Stimulated activated naive CD8-positive, alpha-beta T cell treated with anti-CD3 and anti-CD28 coated beads, Interleukin-15, Interleukin-2, amounts not matched to agents 100 U/mL and 50 U/mL, for 24 hours (primary cell): ENCODE measurements at places on chromosomes 1 and 21.

DNA sequence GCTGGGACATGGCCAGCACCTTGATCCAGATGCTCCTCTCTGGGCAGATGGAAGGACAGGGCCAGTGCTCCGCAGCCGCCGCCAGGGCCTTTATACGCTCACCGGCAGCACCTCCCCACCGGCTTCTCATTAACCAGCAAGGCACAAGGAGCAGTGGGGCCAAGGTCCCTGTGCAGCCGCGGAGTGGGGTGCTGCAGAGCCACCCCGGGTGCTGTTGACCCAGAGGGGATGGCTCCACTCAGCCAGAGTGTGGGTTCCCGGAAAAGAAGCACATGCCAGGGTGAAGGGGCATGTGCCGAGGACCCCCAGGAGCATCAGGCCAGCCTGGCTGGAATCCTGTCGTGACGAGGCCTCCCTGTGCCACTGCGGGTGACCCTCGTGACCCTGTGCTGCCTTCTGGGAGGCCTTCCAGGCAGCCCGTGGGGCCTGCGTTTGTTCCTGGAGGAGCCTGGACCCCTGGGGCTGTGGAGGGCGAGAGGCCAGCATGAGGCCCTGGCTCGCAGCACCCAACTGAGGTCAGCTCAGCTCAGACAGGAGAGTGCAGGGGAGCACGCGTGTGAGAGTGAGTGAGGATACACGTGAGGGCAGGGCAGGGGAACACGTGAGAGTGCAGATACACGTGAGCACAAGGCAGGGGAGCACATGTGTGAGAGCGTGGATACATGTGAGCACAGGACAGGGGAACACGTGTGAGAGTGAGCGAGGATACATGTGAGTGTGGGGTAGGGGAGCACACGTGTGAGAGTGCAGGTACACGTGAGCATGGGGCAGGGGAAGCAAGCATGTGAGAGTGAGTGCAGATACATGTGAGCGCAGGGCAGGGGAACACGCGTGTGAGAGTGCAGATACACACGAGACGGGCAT lies at the start of gene FTCD:
TSS of gene FTCD (minus strand) at position 66 of the 864 bp plus-strand sequence. CDS start at position 10, 56 bp downstream.
- peak; percentile 1 for DNase-seq

DNA sequence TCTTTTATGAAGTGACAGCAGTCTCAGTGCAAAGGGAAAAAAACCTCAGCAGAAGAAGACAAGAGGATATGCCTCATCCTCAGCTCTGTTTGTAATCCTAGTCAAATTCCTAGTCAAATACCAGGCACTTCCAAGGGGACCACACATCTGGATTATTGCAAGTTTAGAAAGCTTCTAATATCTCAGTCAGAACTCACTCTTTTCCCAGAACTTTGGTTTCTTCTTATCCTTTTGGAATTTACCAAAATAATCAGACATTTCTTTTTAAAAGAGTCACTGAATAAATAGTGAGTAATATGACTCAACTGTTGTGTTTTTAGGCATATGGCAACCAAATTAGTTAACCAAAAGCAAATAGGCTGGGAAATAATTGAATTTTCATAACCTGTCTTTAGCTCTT lies 47.8 kb downstream of the PRRX1 start:
- no peak for DNase-seq

DNA sequence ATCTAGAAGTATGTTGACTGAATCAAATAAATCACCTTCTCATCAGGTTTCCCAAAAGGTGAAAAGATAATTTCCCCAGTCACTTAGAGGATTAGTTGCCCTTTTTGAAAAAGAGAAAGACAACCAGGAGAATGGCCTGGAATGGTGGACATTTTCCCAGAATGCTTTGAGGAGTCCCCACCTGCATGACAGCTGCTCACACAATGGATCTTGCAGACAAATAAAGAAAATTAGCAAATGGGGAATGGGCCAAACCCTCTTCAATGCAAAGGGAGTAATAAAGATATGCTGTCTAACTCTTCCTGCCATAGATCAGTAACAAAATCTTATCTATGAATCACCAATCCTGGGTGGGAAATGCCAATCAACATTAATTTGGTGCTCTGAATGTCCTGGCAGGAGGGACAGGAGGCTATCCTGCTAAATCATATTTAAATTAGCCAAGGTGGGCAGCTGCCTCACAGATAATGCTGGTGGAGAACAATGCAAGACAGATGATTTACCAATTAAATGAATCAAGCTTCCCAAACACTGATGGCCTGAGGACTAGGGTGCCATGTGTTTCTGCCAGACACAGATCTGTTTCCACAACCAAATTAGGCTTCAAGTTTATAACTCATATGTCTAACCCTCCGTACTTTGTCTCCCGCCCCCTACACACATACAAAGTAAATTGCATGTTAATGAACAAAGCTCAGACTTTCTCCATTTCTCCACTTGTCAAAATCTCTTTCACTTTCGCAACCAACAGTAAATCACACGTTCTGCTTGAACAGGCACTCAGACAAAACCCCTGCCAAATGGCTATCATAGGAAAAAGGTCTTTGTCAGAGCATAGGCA lies 488.0 kb upstream of the PLXNA2 start:
- no peak for DNase-seq

GRCh38 chr1:159889821-159890252 lies 10.1 kb downstream of the CFAP45 start:
- no peak for DNase-seq

GRCh38 chr1:46020010-46020409 lies 112.4 kb downstream of the PIK3R3 start:
- no peak for DNase-seq

DNA sequence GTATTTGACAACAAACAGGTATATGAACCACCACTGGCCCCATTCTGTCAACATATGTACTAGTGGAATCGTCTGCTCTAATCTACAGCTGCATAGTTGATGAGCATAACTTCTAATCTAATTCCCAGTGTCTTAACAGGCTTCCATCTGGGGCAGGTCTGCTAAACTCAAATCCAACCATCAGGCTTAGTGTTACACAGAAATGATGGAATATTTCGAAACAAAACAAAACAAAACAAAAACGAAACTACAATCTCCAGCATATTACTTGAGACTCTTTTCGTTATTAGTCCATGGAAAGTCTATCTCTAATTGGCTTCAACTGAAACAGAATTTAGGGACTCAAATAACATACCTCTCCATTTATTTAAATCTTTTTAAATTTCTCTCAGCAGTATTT lies 37.6 kb downstream of the DIPK1A start:
- DNase-seq: no peak

DNA sequence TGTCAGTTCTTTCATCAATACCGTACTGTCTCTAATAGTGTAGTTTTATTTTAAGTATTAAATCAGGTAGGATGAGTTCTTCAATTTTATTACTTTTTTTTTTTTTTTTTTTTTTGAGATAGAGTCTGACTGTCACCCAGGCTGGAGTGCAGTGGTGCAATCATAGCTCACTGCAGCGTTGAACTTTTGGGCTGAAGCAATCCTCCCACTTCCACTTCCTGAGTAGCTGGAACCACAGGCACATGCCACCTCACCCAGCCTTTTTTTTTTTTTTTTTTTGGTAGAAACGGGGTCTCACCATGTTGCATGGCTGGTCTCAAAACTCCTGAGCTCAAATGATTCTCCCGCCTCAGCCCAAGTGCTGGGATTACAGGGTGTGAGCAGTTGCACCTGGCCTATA lies 44.3 kb downstream of the INAVA start:
- DNase-seq: no peak

DNA sequence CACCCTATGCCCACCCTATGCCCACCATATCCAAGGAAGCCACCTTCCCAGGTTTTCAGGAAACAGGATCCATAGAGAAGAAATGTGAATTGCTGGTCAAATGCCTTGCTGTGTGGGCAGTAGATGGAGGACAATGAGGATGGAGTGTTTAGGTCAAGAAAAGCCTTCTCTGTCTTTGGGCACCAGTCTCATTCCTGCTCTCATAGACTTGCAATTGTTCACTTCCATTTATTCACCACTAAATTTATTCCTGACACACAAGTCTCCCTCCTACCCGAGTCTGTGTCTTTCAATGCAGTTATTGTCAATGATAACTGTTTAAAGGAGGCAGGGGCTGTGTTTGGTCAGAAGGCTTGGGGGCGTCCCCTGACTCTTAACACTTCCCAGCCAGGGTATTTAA lies 48.0 kb upstream of the ITPKB start:
- no peak for DNase-seq

- no peak for DNase-seq
Observed at GRCh38 chr1:109134423-109134822, 20.5 kb downstream of the ELAPOR1 start.

GRCh38 chr1:219123036-219123435 lies 50.6 kb upstream of the LYPLAL1 start:
- DNase-seq: no peak

GRCh38 chr21:26958788-26959187 lies 8.1 kb downstream of the ADAMTS5 start:
- DNase-seq: no peak

DNA sequence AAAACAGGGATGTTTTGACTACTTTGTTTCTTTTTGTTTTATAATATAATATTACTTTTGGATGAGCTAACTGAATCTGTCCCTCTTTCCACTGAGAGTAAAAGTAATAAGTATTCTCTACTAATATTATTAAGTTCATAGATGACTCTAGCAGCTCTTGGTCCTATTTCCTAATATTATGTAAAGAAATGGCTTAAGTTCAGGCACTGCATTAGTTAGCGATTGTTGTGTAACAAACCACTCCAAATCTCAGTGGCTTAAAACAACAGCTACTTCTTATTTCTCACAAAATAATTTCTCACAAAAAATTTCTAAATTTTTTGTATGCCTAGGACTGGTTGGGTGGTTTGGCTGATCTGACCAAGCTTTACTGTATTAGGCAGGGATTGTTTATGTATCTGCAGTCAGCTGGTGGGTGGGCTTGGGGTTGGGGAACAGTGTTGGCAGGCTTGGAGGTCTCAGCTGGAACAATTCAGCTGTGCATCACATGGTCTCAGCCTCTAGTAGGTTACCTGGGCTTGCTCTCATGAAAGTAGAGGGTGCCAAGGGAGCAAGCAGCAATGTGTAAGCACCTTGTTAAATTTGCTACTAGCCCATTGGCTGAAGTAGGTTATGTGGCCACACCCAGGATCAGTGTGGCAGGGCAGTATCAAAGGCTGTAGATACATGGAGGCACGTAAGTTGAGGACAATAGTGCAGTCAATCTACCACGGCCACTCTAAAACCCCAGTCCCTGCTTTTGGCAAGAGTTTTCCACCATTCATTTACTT lies 8.8 kb upstream of the CCT8 start:
- no peak for DNase-seq

GRCh38 chr1:200374569-200375295 lies 35.1 kb downstream of the ZNF281 start:
- no peak for DNase-seq

DNA sequence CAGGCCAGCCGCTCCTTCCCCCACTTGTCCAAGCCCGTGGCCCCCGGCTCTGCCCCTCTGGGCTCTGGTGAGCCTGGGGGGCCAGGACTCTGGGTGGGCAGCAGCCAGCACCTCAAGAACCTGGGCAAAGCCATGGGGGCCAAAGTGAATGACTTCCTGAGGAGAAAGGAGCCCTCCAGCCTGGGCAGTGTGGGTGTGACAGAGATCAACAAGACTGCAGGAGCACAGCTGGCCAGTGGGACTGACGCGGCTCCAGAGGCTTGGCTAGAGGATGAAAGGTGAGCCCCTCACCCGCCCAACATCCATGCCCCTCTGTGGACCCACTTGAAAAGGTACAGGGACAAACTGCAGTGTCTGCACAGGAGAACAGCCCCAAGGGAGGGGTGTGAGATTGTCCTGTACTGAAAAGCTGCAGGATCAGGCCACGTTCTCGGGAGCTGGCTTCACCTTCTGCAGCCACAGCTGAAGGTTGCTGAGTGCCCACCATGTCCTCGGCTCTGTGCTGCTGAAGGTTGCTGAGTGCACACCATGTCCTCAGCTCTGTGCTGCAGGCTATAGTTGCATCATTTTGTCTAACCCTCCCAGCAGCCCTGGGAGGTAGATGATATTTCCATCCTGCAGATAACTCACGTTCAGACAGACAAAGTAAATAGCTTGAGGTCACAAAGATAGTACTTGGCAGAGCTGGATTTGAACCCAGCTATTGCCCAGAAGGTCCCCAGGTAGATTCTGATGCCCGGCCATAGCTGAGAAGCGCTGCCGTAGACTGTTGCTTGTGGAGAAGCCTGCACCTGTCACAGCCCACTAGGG lies 618 bp downstream of the C1orf226 start:
- DNase-seq: no peak

GRCh38 chr1:89671775-89672488 lies 39.0 kb downstream of the LRRC8C start:
- DNase-seq: no peak

- no peak for DNase-seq
Observed at GRCh38 chr1:115764541-115764940, 4.0 kb downstream of the CASQ2 start.

GRCh38 chr1:201023517-201023902 lies at the start of gene KIF21B:
Gene KIF21B (minus strand): TSS chr1:201023714. CDS start chr1:201023383, 331 bp downstream.
- peak; percentile 95 for DNase-seq

- DNase-seq: no peak
Observed at GRCh38 chr1:205127646-205128045, 5.9 kb upstream of the RBBP5 start.

DNA sequence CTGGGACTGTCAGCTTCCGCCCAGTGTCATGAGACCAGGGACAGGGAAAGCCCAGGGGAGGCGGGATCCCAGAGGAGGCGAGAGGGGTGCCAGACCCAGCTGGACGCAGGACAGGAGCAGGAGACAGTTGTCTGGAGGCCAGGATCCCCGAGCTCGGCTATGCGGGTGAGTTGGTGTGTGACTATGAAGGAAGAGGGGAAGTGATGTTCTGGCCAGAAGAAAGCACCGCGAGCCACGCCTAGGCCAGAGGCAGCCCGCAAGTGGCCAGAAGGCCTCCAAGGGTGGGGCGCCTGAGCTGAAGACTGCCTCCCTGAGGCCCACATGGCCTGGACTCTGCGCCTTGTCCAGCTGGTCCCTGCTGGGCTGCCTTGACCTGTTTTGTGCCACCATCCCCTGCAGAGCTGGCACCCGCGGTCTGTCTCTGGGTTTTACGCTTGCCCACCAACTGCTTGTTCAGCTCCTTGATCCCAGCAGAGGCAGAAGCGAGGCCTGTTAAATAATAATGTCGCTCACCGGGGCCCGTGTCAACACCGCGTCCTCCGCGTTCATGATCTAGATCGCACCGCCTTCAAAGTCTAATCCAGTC lies 85.2 kb upstream of the ACTL8 start:
- no peak for DNase-seq

GRCh38 chr1:211320980-211321379 lies 5.7 kb upstream of the TRAF5 start:
- no peak for DNase-seq
